Chondrocyte (in vitro differentiated cells): ENCODE measurements at places on chromosomes 6 and 20. TPM values are rescaled to one million over a fixed set of nuclear protein-coding genes. Genes with fewer than 3 reads are reported as not detected.

The KIF13A gene
- 39.5 to 51.9 TPM (median 49.7 TPM) in 3 replicates for total RNA-seq

The ZNF391 gene
- 4.1 to 5.0 TPM (median 4.5 TPM) in 3 replicates for total RNA-seq

The LINC00237 gene
- total RNA-seq, result not detected in 3 replicates

The ADGRF1 gene
- not detected in 3 replicates for total RNA-seq

The DTNBP1 gene
- total RNA-seq, result 13.8 to 18.0 TPM (median 17.3 TPM) in 3 replicates

The RSPO3 gene
- 0.21 to 18.1 TPM (median 0.22 TPM) in 3 replicates for total RNA-seq

The BCAS1 gene
- total RNA-seq, result not detected in 3 replicates

The ATAT1 gene
- total RNA-seq, result 11.4 to 18.7 TPM (median 12.5 TPM) in 3 replicates

The TRIM10 gene
- total RNA-seq, result not detected in 3 replicates

The RSPH4A gene
- total RNA-seq, result 0.36 TPM in 1 of 3 replicates, not detected in the others

The HEBP2 gene
- 28.2 to 43.7 TPM (median 42.5 TPM) in 3 replicates for total RNA-seq

The SFTA2 gene
- not detected in 3 replicates for total RNA-seq

The ARMH2 gene
- not detected in 3 replicates for total RNA-seq

The SLC17A2 gene
- not detected in 3 replicates for total RNA-seq

The RRAGD gene
- total RNA-seq, result 8.9 to 18.8 TPM (median 17.9 TPM) in 3 replicates

The MCM8 gene
- 4.2 to 9.2 TPM (median 5.0 TPM) in 3 replicates for total RNA-seq

The NRSN2 gene
- 72.1 to 77.1 TPM (median 73.2 TPM) in 3 replicates for total RNA-seq

The TEAD3 gene
- 35.1 to 57.1 TPM (median 56.8 TPM) in 3 replicates for total RNA-seq

The GABRR2 gene
- 0.57 to 1.4 TPM (median 0.72 TPM) in 3 replicates for total RNA-seq

The ARFGEF3 gene
- total RNA-seq, result 1.1 to 2.7 TPM (median 2.7 TPM) in 3 replicates

The RHAG gene
- total RNA-seq, result not detected in 3 replicates

The PDYN gene
- total RNA-seq, result not detected in 3 replicates

The GABRR1 gene
- total RNA-seq, result not detected in 3 replicates

The FOXC1 gene
- 84.2 to 125 TPM (median 84.4 TPM) in 3 replicates for total RNA-seq

The ATG5 gene
- 21.4 to 24.7 TPM (median 23.7 TPM) in 3 replicates for total RNA-seq

The LY6G6F gene
- total RNA-seq, result not detected in 3 replicates
